ENCODE measurements at places on chromosomes 11 and 22.

GRCh38 chr22:36197514-36198146 is 4.0 kb downstream of the APOL4 start:
- no peak for DNase-seq

DNA sequence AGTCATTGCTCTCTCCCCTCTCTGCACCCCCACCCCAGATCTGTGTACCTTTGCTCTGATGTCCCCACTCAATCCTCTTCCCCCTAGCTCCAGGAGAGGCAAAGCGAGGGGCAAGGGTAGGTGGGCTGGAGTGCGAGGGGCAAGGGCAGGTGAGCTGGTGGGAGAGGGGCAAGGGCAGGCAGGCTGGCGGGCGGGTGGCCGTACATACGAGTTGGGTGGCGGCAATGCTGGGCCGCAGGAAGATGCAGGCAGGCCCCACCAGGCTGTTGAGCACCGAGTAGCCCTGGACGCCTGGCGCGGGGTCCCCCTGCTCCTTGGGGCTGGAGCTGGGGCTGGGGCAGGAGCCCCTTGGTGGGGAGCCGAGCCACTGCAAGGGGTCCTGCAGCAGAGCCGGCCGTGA is 908 bp downstream of the CABP2 start:
- DNase-seq = no peak

DNA sequence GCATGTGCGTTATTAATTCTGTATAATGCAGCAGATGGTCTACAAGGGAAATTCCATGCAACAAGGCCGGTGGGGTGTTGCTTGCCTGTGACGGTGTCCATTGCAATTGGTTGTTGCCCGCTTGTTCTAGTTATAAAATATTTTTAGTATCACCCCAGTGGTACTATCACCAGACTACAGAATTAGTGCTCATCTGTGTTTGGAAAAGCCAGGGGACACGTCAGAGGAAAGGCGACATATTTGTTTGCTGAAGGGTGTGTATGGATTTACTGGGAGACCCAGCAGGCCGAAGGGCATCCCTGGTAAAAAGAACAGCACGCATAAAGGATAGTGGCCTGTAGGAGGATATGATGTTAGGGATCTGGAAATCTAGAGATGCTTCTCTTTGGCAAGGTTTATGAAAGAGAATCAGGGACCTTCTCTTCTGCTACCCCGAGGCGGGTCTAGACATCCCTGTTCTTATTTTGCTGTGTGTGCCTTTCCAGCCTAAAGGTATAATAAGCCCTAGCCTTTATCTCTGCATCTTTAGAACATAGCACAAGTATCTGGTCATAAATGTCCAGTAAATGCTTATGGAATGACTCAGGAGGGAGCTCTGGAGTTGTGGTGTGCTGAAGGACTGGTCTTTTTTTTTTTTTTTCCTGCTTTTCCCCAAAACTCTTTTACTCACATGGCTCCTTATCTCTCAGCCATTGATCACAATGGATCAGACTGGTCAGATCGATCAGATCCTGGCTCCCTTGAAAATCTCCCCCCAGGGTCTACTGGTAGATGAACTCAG is 90.9 kb downstream of the LDLRAD3 start:
- no peak for DNase-seq

DNA sequence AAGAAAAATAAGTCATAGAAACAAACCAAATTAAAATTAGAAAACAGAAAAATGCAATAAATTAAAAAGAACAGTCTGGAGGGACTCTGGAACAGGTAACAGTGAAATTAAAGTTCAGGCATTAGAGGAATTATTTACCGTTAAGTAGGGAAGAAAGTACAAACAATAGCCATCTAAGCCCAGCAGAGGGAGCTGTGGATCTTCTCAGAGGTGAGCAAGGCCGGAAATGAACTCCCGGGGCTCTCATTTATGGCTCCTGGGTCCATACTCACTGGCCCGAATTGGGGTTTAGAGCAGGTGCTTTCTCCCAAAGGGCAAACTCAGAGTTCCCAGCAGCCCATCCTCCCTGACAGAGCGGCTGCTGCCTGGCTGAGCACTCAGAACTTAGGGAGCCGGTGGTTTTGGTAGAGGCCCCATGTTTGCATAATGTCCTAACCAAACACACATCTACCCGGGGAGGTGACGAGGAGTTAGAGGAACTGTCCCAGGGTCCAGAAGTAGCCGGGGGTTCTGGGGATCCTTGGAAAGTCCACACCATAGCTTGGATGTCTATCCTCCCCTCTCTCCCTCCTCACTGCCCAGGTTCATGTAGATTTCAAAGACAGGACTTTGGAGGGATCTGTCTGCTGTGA is 87.8 kb upstream of the VPREB1 start:
- peak; percentile 27 for DNase-seq

- DNase-seq = no peak
These were observed 15.7 kb downstream of the FDX1 start for GRCh38 chr11:110445437-110445836.

DNA sequence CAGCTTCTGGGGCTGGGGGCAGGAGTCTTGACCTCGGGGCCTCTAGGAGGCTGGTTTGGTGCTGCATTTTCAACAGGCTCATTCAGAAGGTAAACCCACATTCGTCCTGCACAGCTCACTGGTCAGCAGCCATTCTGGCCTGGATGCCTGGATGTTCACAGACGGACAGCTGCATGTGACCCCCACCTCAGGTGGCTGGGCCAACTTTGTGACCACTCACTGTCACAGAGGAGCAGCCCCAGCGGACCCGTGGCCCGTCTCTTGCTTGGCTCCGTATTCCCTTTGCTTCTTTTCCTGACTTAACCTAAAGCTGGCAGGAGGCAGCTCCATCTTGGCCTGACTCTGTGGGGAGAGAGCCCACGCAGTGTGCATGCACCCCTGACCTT is 8.2 kb downstream of the DGCR8 start:
- no peak for DNase-seq

DNA sequence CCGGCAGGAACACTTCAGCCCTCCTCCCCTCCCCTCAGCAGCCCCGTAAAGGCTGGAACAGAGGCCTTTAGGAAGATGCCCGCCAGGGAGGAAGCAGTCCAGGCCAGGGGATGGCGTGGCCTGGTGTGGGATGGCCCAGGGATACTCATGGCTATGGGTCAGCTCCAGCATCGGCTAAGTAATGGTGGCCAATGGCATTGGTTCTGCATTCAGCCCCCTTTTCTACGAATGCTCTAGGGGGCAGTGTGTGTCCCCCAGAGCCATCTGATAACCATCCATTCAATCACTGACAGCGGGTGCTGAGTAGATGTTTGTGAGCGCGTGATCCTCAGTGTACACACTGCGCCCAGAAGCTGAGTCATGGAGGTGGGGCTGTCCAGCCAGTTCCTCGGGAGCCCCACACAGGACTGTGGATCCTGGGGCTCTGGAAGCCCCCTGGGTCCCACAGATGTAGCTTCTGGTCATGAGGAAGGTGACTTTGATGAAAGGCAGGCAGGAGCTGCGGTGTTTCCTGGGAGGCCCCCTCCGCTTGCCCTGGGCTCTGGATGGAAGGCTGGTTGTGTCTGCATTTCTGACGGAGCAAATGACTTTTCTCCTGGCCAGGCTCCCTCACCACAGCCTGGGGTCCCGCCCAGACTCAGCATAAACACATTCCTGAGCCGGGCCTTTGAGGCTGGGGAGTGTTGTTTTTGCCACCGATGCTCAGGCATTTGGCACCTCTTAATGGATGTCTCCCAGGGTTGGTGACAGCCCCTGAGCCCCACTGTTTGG is 46.5 kb downstream of the FBLN1 start:
- no peak for DNase-seq

- no peak for DNase-seq
These were observed 66.9 kb downstream of the TBC1D22A start for GRCh38 chr22:46829117-46829891.

DNA sequence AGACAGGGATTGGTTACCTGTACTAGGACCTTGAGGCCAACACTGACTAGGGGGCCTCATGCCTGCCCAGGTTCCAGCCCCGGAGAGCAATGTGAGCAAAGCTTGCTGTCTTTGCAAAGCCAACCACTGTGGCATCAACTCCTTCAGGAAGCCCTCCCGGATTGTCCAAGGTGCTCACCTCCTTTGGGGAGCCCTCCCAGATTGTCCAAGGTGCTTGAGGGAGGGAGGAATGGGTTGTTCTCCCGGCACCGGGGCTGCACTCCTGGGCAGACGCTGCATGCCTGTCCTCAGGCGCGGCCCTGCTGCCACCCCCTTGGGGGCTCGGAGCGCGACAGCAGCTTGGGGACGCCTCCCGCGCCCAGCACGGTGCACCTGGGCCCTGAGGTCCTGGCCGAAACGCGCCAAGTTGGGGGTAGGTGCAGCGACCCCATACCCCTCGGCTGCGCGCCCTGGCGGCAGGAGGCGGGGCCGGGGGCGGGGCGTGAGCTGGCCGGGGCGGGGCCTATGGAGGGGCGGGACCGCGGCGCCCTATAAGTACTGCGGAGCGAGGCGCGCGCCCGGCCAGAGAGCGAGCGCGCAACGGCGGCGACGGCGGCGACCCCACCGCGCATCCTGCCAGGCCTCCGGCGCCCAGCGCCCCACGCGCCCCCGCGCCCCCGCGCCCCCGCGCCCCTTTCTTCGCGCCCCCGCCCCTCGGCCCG is at the start of gene CD81:
CD81 (plus strand) TSS at position 560 of the 701 bp plus-strand sequence. CDS start 240 bp downstream, outside the sequence.
- DNase-seq = no peak

DNA sequence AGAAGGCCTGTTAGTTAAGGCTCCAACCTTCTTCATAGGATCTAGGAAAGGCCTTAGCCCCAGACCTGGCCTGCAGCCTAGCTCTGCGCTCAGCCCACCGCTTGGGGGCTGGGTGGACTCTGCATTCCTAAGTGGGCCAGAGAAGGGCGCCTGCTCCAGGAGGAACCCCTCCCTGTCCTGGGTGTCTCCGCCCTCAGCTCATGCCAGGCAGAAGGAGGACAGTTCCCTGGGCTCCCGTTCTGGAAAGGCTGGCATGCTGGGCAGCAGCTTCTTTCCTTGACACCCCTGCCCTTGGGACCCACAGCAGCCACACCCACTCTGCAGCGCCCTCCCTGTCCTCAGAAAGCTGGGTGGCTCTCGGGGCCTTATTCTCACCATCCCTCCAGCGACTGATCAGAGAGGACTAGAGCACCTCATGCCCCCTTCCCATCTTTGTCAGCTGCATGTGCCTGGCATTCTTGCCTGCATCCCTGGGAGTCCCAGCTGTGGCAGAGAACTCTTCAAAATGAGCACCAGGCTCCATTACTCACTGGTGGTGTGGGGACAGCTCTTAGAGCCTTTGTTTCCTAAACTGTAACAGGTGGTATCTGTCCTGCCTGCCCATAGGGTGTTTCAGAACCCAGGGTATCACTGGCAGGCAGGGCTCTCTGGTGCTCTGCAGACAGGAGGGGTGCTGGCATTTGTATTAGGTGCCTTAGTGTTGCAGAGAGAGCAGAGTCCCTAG is 20.3 kb upstream of the MYRF start:
- DNase-seq = no peak

DNA sequence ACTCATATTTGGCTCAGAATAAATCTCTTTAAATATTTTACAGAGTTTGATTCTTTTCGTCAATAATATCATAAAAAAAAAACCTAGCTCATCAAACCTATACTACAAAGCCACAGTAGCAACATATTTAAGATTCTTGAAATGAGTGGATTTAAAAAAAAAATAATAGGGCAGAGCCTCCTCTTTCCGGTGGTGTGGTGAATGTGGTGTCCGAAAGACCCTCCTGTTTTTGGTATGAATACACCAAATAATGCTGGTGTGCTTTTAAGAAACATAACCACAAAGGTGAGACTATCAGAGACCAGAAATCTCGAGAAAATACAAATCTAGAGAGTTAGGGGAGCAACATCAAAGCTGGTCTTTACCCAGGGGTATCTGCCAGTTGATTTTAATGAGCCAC is 342.6 kb downstream of the TBC1D22A start:
- no peak for DNase-seq

GRCh38 chr11:72209101-72209500 is 7.5 kb upstream of the FOLR2 start:
- DNase-seq = no peak

DNA sequence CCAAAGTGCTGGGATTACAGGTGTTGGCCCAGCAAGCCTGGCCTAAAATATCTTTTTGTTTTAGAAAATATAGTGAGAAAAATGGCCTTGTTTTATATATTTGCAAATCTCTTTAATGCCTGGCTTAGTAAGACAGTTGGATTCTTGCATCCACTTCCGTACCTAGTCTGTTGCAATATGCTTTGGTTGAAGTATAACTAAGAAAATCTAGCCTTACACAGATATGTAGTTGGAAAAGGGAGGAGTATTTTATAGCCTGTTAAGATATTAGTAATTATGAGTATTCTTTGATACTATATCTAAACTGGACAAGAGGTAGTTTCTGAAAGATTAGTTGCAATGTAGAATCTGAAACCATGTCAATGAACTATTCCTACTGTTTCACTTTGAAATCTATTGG is 65.1 kb downstream of the ZNRF3 start:
- no peak for DNase-seq

DNA sequence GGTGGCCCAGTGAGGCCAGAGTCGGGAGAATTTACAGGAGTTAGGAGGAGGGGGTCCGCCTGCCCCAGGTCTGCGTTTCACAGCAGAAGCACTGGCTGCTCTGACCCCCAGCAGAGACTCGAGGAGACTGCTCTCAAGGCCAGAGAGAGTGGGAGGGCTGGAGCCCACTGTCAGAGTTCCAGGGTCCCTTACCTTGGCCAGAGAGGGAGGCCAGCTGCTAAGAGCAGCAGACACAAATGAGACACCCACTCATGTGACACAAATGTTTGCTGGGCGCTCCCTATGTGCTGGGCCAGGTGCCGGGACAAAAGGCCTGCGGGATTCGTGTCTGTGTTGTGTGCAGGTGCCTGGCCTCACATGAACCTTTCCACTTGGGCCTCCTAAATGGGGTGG is 2.8 kb upstream of the TNFRSF13C start:
- DNase-seq = no peak

- no peak for DNase-seq
These were observed 3.0 kb downstream of the LRP5 start for GRCh38 chr11:68315171-68315920.
